ENCODE measurements at places on chromosomes 3 and 15.

- no peak for DNase-seq
Measured at GRCh38 chr3:156059950-156060501, 60.4 kb upstream of the KCNAB1 start.

- DNase-seq = no peak
Measured at GRCh38 chr3:105866656-105867653, 1.9 kb downstream of the CBLB start.

- no peak for DNase-seq
Measured at GRCh38 chr3:149247929-149248691, 26.5 kb upstream of the CP start.

- no peak for DNase-seq
Measured at GRCh38 chr3:187465503-187465902, 97.3 kb downstream of the RTP4 start.

- DNase-seq = no peak
Measured at GRCh38 chr3:64161481-64161952, 63.7 kb downstream of the PRICKLE2 start.
